Activated naive CD4-positive, alpha-beta T cell treated with Interleukin-2 at 50 U/mL for 16 hours (primary cell): ENCODE measurements at places on chromosomes 11 and 22.
A peak's percentile ranks its signal among the peaks of the same experiment; 100 is the strongest.

- no peak for DNase-seq
These were observed 955.7 kb downstream of the DLG2 start for GRCh38 chr11:84671325-84671999.

- peak; percentile 71 for DNase-seq
These were observed 17.3 kb upstream of the SLC29A2 start for GRCh38 chr11:66388780-66389386.

- DNase-seq, result no peak
These were observed 319.9 kb downstream of the NTM start for GRCh38 chr11:131690362-131690761.

DNA sequence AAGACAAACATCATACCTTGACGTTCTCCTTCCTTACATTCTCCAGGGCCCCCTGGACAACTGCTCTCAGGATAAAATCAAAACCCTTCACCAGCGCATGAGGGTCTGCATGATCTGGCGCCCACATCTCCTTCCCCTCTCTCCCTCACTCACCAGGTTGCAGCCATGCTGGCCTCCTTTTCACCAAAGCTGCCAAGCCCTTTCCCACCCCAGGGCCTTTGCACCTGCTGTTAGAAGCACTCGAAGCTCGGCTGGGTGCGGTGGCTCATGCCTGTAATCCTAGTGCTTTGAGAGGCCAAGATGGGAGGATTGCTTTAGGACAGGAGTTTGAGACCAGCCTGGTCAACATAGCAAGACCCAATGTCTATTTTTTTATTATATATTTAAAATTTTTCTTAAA, 56.1 kb upstream of the NUP50 start:
- no peak for DNase-seq

- no peak for DNase-seq
These were observed 1.4 kb upstream of the GNAZ start for GRCh38 chr22:23068832-23069385.

DNA sequence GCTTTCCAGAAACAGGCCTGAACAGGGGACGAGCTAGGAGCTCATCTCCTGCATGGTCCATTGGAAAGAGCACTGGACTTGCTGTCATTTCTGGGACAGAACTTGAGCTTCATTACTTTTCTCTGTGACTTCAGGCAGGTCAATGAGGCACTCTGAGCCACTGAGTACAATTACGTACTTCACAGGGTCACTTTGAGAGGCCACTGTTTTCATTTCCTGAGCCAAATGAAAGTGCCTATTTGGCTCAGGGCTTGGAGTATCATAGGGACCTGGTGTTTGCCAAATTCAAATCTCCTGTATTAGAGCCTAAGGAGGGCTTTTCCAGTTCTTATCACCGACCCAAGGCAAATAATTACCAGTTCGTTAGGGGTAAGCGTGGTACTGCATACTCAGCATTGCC, 319.3 kb downstream of the CADM1 start:
- DNase-seq, result no peak

GRCh38 chr11:14411818-14412217, 52.8 kb upstream of the RRAS2 start:
- DNase-seq, result no peak
